ENCODE measurements at places on chromosomes 11 and 22.

- DNase-seq, result no peak
Measured at GRCh38 chr11:14259878-14260277, 99.1 kb downstream of the RRAS2 start.

DNA sequence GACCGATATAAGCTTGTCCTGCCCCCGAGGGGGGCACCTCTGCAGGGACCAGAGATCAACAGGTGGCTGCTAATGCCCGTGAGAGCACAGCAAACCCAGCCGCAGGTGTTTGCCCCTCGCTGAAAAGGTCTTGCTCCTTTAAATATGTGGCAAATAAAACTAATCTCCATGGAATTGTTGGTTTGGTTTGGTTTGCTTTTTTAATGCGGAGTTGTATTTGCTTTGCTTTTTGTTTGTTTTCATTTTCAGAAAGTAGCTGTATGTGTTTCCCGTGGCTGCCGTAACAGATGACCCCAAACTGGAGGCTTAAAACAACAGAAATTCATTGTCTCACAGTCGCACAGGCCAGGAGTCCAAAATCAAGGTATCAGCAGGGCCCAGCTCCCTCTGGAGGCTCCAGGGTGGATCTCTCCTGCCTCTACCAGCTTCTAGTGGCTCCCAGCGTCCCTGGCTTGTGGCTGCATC lies 93.0 kb downstream of the CELSR1 start:
- DNase-seq, result no peak

- no peak for DNase-seq
Measured at GRCh38 chr11:1822648-1823375, 12.0 kb upstream of the SYT8 start.

DNA sequence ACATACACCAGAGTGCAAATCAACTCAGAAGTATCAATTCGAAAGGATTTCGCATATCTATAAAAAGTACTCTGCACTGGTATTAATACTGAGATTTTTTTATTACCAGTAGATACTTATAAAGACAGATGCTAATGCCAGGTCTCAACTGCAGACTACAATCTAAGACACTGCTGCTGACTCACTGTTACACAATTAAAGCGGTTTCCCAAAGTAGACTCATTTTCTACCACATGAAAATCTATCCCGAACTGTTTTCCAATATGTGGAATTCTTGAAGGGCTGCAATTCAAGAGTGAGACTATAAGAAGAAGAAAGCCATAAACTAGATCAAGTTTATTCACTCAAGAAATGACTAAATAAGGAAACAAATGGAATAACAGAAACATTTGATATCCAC lies 57.2 kb upstream of the ARHGAP32 start:
- DNase-seq, result no peak

DNA sequence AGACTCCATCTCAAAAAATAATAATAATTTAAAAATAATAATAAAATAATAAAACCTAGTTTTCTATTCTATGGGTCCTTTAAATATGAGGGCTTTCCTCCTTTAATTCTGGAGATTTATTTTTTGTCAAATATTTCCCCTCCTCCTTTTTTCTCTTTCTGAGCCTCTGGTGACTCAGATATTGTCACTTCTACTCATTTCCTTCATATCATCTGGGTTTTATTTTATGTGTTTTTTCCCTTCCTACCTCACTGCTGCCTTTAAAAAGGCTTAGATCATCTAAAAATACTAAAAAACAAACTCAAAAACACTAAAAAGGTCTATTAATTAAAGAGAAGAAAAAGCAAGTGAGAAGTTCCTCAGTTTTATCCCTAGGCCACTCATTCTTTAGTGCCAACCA lies 138.9 kb downstream of the SPON1 start:
- no peak for DNase-seq

DNA sequence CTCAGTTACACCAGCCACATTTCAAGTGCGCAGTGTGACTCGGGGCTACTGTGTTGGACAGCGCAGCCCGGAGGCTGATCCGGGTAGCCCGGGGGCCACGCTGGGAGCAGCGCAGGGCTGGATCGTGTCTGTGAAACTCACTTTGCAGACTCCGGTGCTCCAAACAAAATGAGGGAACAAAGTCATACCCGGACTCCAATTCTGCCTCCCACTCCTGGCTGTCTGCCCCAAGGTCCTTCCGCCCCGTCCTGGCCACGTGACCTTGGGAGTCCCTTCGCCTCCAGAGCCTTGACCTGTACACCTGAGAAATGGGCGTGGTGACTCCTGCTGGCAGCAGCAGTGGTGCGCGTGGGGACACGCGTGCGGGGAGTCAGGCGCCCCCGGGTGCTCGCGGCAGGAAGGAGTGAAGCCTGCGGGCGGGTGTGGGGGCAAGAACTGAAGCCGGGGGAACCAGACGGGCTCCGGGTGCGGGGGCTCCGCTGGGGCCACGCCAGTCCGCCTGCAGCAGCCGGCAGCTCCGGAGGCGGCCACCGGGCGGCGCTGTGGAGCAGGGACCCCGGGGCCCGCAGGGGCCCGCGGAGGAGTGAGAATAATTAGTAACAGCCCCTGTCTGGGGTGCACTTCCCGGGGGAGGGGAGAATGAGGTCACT lies 42.4 kb downstream of the KCNJ4 start:
- peak; percentile 65 for DNase-seq

DNA sequence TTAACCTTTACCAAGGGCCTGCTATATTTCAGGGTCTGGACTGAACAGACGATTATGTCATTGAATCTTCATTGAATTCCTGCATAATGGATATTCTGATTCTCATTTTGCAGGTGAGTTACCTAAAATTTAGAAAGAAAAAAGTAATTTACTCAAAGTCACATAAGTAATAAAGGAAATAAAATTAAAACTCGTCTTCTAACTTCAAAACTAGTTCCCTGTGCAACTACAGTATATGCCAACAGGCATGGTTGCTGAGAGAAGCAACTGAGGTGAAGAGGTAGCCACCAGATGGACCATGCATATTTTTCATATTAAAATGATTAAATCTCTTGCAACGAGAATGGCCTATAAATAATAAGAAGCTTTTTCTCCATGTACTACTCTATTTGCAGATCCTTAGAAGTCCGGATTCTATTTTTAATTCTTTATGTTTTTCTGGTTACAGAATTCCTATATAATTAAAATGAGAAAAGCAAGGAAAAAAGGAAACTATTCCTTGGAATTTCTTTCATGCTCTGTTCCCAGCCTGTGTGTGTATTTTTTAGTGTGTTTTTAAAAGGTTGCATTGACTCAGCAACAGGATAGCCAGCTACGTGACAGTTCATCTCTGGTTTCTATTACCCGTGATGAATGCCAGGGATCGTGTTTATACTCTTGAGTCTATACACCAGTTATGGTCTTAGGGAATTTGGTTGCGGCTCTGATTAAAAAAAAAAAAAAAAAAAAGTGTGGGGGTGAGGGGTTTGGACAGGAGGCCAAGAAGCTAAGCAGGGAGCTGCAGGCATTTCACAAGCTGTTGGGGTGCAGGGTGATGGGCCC lies 186.8 kb downstream of the ETS1 start:
- no peak for DNase-seq

DNA sequence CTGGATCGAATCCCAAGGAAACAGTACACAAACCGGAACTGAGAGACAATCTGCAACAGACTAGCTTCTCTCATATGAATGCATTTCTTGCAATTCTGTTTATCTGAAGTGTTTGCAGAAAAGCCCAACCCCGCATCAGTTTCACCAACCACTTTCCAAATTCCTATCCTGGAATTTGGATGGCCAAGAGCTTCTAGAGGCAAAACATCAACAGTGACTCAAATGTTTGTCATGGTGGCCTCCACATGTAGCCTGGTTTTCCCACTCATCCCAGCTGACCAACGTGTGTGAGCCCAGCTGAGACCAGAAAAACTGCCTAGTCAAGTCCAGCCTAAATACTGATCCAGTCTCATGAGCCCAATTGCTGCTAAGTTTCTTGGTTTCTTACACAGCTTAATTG lies 8.3 kb upstream of the MIEF1 start:
- DNase-seq, result no peak

- DNase-seq, result peak; percentile 53
Measured at GRCh38 chr11:26134481-26135355, 197.2 kb upstream of the ANO3 start.

DNA sequence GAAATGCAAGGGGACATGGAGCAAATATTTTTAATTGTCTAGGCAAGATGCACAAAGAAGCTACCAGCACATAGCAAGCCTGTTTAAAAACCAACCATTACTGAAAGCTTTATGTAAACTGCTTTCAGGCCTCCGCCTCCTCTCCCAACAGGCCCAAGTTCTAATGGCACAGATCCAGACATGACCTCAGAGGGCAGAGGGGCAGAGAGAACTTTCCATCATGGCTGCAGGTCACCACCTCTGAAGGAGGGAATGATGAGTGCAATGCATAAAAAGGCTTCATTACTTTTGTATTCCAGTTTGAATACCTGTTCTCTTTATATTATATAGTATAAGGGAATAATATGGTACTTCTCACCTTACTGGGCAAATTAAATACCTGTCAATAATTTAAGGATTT lies 15.2 kb downstream of the DDX17 start:
- no peak for DNase-seq

- DNase-seq, result no peak
Measured at GRCh38 chr22:37180531-37181231, 7.4 kb downstream of the C1QTNF6 start.

DNA sequence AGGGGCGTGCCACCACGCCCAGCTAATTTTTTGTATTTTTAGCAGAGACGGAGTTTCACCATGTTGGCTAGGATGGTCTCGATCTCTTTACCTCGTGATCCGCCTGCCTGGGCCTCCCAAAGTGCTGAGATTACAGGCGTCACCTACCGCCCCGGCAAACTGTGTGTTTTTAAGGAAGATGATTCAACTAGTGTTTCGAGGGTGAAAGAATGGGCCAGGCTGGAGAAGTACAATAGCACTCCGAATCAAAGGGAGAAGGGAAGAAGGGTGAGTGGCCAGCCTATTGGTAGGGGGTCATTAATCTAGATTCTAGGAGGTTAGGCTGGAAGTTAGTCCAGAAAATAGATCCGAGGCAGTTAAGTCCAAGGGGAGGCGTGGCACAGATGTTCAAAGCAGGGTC lies 2.9 kb upstream of the CECR2 start:
- no peak for DNase-seq

DNA sequence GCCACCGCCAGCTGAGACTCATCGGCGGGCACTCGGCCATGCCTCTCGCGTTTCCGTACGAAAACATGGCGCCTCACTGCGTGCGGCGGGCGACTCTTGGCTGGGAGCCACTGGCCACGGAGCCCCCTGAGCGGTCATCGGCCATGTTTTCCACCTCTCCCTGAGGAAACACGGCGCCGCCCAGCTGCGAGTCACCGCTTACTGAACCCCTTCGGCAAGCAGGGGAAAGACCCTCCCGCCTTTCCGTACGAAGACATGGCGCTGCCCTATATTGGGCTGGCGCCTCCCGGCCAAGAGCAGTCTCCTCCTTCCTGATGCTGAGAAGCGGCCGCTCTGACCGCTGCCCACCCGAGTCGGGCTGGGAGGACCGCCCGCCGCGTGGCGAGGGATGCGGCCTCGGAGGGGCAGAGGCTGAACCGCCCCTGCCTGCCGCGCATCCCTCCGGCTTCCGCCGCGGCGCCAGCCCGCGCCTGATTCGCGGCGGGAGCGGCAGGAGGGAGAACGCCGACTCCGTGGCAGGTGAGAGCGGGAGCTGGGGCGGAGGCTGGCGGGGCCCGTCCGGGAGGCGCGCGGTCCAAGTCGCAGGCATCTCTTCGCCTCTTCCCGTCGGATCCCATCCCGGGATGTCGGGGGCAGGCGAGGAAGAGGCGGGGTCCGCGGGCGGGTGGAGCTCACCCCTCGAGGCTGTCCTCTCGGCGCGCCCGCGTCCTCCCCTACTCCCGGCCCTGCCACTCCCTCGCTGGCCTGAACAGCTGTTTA lies at the start of gene TCP11L1:
TCP11L1 (plus strand) TSS at position 299 of the 759 bp plus-strand sequence. CDS start 4,202 bp downstream, outside the sequence.
- DNase-seq, result peak; percentile 91

DNA sequence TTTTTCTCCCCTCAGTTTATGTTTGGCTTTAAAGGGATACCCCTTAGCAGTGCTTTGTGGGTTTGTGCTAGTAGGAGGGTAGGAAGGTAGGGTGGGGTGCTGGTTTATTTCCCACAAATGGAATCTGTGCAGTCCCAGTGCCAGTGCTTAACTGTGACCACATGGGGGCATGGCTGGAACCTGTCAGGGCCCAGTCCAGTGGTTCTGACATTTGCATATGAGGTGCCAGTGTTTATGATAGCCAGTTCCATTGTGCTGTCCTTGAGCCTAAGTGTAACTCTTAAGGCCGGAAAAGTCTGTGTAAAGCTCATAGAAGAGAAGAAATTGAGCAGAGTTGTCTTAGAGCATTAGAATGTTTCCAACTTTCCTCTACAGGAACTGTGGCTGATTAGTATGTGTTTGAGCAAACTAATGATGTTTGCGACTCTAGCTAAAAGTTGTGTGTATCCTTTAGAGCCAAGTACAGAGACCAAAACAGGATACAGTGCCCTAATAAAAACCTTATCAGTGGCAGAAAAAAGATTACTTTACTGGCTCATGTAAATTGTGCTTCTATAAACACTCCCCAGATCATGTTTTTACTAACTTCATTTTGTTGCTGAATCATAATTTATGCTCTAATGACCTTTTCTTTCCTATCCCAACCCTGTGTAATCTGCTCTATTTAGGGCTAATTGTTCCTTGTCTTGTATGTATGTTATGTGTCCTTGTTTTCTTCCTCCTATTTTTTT lies 38.1 kb downstream of the DIXDC1 start:
- DNase-seq, result no peak

DNA sequence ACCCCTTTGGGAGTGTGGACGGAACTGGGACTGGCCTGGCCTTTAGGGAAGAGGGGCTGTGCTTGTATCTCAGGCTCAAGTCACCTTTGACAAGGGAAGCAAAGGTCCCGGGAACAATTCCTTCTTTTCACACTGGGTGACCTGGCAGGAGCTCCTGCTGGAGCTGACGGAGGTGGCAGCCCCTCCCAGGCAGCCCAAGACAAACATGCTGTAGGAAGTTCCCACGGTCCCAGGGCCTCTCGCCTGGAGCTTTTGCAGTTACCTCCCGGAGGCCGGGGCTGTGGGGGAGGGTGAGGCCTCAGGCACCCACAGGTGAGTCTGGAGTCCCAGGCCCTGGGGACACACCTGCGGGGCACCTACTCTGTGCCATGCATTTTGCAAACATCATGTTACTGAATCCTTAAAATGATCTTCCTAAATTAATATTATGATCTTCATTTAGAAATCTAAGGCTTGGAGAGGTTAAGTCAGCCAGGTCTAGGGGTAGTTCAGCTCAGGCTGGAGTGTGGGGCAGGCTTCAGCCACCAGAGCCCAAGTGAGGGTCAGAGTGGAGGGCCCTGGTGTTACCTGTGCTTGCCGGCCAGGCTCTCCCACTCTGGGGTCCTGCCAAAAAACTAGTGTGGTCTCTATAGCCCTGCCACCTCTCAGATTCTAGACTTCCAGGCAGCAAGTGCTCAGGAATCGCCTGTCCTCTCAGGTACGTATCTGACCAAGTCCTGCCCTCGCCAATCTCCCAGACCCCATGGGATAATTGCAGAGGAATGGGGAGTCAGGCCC lies 15.7 kb upstream of the MYEOV start:
- no peak for DNase-seq

- DNase-seq, result no peak
Measured at GRCh38 chr11:121654843-121655536, 202.2 kb upstream of the SORL1-AS1 start.

All from NCI-H524 (cell line).